ENCODE measurements at places on chromosomes 13 and 19. TPM values are rescaled to one million over a fixed set of nuclear protein-coding genes. Genes with fewer than 3 reads are reported as not detected.

POSTN gene
- 0.29 TPM for total RNA-seq

ZGLP1 gene
- total RNA-seq: 5.3 TPM

FAM124A gene
- 9.9 TPM for total RNA-seq

NEK5 gene
- total RNA-seq: 0.18 TPM

ZNF285 gene
- total RNA-seq: 3.6 TPM

MCEMP1 gene
- total RNA-seq: not detected

MRPL54 gene
- 67.5 TPM for total RNA-seq

DENND1C gene
- total RNA-seq: not detected

TMEM255B gene
- total RNA-seq: 85.0 TPM

C19orf38 gene
- not detected for total RNA-seq

INSL3 gene
- total RNA-seq: not detected

Measured in endothelial cell of umbilical vein (primary cell).